Tibial artery (tissue), 4 donors: ENCODE measurements at places on chromosomes 7 and 10.

DNA sequence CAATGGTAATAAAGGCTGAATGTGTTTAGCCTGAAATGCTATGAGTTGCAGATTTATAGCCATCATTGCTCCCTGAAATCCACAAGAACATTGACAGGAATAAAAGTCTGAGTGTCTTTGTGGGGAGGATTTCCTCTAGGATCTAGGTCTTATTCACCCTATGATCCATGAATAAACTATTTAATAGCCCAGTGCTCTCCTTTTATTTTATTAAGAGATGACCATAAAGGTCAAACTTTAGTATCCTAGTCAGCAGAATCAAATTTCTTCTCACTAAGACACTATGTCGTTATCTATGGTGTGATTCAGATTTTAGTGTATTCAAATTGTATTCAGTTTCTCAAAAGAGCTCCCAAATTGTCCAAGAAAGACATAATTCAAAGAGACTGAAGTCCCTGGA lies 67.8 kb upstream of the AKR1E2 start:
- no peaks in the 10 kb centered on the region for H3K27me3 ChIP-seq
- H3K4me1 ChIP-seq: no peaks in the 10 kb centered on the region
- DNase-seq: no peak
- H3K36me3 ChIP-seq: no peaks in the 10 kb centered on the region
- H3K4me3 ChIP-seq: no peak overlapping the region

GRCh38 chr7:39695852-39696586 lies 72.6 kb downstream of the RALA start:
- no peaks in the 10 kb centered on the region for H3K27me3 ChIP-seq
- peaks cover 13% of the 10 kb centered on the region for H3K4me1 ChIP-seq
- peaks cover 13% of the 10 kb centered on the region for H3K36me3 ChIP-seq
- H3K4me3 ChIP-seq: no peak overlapping the region

GRCh38 chr10:101013365-101013825 lies 13.8 kb downstream of the LZTS2 start:
- peak overlapping the region; percentile 20 for H3K27ac ChIP-seq
- H3K4me1 ChIP-seq: no peaks in the 10 kb centered on the region
- no peak for DNase-seq

GRCh38 chr7:87480386-87480785 lies 4.9 kb upstream of the ABCB4 start:
- H3K36me3 ChIP-seq: no peaks in the 10 kb centered on the region
- H3K4me3 ChIP-seq: no peak overlapping the region
- no peak for DNase-seq
- H3K4me1 ChIP-seq: peaks cover 10% of the 10 kb centered on the region

GRCh38 chr10:69334302-69335062 lies 56.2 kb downstream of the HK1 start:
- H3K27ac ChIP-seq: peak overlapping the region; percentile 81
- peaks cover 100% of the 10 kb centered on the region for H3K4me1 ChIP-seq
- H3K4me3 ChIP-seq: peak overlapping the region; percentile 0
- peaks cover 5% of the 10 kb centered on the region for H3K36me3 ChIP-seq

GRCh38 chr10:126034586-126034985 lies 138.2 kb downstream of the FANK1 start:
- no peak overlapping the region for H3K27ac ChIP-seq
- no peaks in the 10 kb centered on the region for H3K27me3 ChIP-seq
- no peak overlapping the region for H3K4me3 ChIP-seq
- no peak for DNase-seq
- H3K36me3 ChIP-seq: no peaks in the 10 kb centered on the region

GRCh38 chr10:124649214-124649613 lies 95.0 kb downstream of the FAM53B start:
- H3K4me3 ChIP-seq: no peak overlapping the region
- no peaks in the 10 kb centered on the region for H3K36me3 ChIP-seq
- no peak overlapping the region for H3K27ac ChIP-seq
- DNase-seq: no peak
- peaks cover 47% of the 10 kb centered on the region for H3K4me1 ChIP-seq
- no peaks in the 10 kb centered on the region for H3K27me3 ChIP-seq

DNA sequence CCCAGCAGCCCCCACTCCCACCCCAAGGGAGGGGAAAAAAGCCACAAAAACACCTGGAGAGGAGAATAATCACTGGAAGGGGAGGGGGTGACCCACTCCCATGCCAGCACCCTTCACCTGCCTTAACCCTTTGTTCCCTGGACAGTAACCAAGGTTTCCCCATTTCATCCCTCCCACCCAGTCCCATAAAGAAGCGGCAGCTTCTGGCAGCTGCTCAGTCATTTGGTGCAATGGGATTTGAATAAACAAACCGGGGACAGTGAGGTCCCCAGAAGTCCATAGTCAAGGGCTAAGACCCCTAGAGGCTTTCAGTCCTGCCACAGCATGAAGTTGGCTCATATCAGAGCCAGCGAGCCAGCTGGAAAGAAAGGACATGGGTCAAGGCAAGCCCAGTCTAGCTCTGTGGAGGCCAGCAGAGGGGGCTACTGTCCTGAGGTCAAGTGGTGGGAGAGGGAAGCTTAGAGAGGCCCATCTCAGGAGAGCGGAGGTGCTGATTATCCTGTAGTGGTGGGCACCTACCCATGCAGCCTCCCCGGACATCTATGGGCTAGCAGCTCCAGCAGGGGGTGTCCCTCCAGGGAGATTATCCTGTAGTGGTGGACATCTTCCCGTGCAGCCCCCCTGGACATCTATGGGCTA lies 58.9 kb upstream of the LBX1 start:
- H3K4me1 ChIP-seq: peaks cover 30% of the 10 kb centered on the region
- H3K27ac ChIP-seq: no peak overlapping the region
- no peak overlapping the region for H3K4me3 ChIP-seq

- H3K4me1 ChIP-seq: peaks cover 3% of the 10 kb centered on the region
- no peaks in the 10 kb centered on the region for H3K36me3 ChIP-seq
- H3K4me3 ChIP-seq: no peak within 1 kb of the TSS
- no peak within 1 kb of the TSS for H3K27ac ChIP-seq
- DNase-seq: peak; percentile 20
- H3K27me3 ChIP-seq: no peaks in the 10 kb centered on the region
Observed at GRCh38 chr7:80637911-80638765, at the start of gene CD36. CD36 (plus strand) TSS chr7:80638642; CDS start chr7:80646741, 8,099 bp downstream.

DNA sequence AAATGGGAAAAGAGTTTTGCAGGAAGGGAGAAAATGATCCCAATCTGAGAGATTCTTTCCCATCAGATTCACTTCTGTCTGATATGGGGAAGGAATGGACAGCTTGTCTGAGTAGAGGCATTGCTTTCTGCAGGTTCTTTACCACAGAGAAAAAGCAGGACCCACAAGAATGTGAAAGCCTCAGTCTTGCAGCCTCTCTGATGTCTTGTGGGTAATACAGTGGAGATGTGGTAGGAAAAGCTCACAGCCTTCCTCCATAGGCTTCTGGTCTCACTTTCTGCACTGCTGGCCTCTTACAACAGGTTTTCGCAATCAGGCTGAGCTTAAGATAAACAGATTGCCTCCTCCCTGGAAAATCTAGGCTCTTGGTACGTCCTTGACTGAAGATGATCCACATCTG lies 551 bp downstream of the IFIT1 start:
- peak overlapping the region; percentile 73 for H3K27ac ChIP-seq
- H3K27me3 ChIP-seq: no peaks in the 10 kb centered on the region
- H3K4me1 ChIP-seq: peaks cover 18% of the 10 kb centered on the region
- peak overlapping the region; percentile 56 for H3K4me3 ChIP-seq
- no peaks in the 10 kb centered on the region for H3K36me3 ChIP-seq

DNA sequence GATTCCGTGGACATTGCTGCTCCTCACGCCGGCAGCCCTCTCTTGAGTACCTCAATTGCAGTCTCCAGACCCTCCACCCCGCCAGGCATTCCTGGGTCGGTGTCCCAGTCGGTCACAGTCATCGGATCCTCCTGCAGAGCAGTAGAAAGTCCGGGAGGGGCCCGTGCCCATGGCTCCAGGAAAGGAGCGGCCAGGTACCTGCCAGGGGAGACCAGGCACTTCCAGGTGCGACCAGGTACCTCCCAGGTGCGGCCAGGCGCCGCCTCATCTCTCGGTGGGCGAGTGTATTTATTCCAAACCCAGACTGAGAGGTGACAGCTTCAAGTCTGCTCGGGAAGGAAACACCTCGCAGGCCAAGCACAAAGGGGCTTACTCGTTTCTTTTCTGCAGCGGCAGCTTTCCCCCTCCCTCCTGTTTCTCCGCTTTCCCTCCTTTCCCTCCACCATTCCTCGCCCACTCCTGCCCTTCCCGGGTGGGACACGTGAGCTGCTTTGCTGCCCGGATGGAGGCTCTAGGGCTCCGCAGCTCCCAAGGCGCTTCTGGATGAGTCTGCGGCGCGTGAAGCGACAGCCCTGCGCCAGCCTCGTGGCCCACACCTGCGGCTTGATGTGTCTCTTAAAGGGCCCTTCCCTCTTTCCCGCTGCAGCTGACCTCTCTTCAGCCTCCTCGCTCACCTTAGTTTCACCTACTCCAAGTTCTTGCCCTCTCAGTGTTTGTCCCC lies 39.4 kb upstream of the AGK start:
- no peaks in the 10 kb centered on the region for H3K27me3 ChIP-seq
- H3K27ac ChIP-seq: no peak overlapping the region
- H3K36me3 ChIP-seq: no peaks in the 10 kb centered on the region
- no peak for DNase-seq
- H3K4me1 ChIP-seq: peaks cover 7% of the 10 kb centered on the region
- H3K4me3 ChIP-seq: no peak overlapping the region

DNA sequence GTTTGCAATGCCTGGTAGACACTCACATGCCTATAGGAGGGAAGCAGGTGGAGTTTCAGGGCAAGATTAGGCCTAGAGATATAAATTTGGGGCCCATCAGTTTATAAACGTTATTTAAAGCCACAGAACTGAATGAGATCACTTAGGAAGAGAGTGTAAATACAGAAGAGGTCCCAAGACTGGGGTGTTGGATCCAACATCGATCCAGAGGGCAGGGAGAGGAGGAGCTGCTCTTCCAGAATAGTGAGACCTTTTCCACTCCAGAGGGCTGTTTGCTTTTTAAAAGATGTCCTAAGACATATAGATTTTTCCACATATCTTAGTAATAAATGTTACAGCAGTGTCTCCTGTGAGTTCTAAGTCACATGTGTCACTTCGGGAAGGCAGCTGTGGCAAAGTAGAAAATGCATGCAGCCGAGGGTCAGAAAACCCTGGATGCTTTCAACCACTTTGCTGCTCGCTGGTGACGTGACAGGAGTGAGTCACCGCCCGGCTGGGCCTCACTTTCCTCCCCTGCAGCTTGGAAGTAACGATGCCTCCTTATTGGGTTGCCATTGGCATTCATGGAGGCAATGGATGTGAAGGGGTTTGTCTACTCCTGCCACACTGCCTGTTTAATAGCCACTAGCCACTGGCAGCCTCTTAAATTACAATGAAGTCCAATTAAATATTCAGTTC lies 95.4 kb downstream of the TRIL start:
- H3K27me3 ChIP-seq: peaks cover 17% of the 10 kb centered on the region
- H3K4me3 ChIP-seq: no peak overlapping the region
- no peak for DNase-seq
- no peak overlapping the region for H3K27ac ChIP-seq
- no peaks in the 10 kb centered on the region for H3K4me1 ChIP-seq
- H3K36me3 ChIP-seq: no peaks in the 10 kb centered on the region

- no peak overlapping the region for H3K4me3 ChIP-seq
- H3K4me1 ChIP-seq: no peaks in the 10 kb centered on the region
- H3K27ac ChIP-seq: no peak overlapping the region
- no peaks in the 10 kb centered on the region for H3K36me3 ChIP-seq
Observed at GRCh38 chr7:158609313-158609974, 21.8 kb upstream of the PTPRN2 start.

DNA sequence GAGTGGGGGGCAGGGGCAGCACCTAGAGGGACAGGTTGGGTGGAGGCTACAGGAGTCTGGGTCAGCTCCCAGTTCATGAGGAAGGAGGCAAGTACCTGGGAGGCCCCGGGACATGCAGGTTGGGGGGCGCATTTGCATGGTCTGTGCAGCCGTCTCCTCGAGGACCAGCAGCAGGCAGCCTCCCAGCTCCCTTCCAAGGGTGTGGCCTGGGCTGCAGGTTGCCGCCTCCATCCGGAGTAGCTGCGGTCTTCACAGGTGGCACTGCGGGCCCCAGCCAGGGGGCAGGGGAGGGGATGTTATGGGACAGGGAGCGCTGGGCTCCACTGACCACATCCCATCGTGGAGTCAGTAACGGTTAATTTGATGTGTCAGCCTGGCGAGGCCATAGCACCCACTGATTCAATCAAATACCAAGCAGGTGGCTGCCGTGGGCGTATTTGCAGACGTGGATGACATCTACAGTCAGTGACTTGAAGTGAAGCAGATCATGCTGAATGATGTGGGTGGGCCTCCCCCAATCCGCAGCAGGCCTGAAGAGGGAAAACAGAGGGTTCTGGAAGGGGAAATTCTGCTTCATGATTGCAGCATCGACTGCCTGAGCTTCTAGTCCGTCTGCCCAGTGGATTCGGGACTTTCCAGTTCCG lies 81.6 kb downstream of the PRKAG2 start:
- no peaks in the 10 kb centered on the region for H3K27me3 ChIP-seq
- no peak overlapping the region for H3K27ac ChIP-seq
- H3K4me1 ChIP-seq: no peaks in the 10 kb centered on the region
- H3K4me3 ChIP-seq: no peak overlapping the region

- peak; percentile 57 for DNase-seq
- peak overlapping the region; percentile 25 for H3K27ac ChIP-seq
Observed at GRCh38 chr10:119643306-119644204, 7.6 kb upstream of the BAG3 start.

DNA sequence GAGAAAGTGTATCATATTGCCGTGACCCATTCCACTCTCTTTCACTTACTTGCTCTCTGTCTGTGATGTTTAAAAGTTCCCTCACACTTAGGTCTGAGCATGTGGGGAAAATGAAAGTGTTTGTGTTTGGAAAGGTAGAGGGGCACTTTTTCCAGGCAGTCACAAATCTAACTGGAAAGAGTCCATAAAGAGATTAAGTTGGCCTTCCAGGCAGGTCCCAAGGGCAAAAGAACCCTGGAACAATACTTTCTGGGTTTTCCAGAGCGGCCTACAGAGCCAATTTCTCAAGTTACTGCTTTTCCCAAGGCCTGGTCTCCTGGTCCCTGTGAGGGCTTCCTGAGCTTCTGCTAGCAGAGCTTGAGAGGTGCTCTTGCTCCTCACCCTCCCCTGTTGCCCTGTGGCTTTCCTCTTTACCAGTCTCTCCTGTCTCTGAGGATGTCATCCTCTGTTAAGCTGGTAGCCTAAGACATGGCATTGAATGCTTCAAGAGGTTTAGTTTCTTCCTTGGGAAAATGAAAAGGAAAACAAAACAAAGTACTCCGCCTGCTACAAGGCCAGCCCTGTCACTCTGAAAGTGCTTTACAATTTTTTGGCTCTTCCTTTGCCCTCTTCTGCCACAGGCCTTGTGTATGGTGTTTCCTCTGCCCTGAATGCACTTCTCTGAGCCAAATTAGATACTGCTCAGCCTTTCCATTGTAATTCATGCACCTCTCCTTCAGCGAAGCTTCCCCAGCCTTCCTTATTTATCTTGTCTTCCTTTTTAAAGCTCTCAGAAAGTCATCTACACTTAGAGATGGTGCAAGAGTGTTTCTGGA lies 20.1 kb downstream of the TES start:
- H3K4me1 ChIP-seq: peaks cover 73% of the 10 kb centered on the region
- peak overlapping the region; percentile 12 for H3K4me3 ChIP-seq
- H3K36me3 ChIP-seq: no peaks in the 10 kb centered on the region
- peak overlapping the region; percentile 90 for H3K27ac ChIP-seq
- DNase-seq: no peak
- H3K27me3 ChIP-seq: no peaks in the 10 kb centered on the region

- H3K36me3 ChIP-seq: peaks cover 8% of the 10 kb centered on the region
- no peaks in the 10 kb centered on the region for H3K27me3 ChIP-seq
- no peak overlapping the region for H3K27ac ChIP-seq
- no peaks in the 10 kb centered on the region for H3K4me1 ChIP-seq
- no peak overlapping the region for H3K4me3 ChIP-seq
Observed at GRCh38 chr7:38907066-38907465, 1.9 kb downstream of the VPS41 start.
